ENCODE measurements at places on chromosomes 16 and 17. TPM values are rescaled to one million over a fixed set of nuclear protein-coding genes. Genes with fewer than 3 reads are reported as not detected.

Gene CDR2L
- total RNA-seq = 10.9 TPM

Gene MYCBPAP
- 1.6 TPM for total RNA-seq

Gene LRRC3C
- total RNA-seq = not detected

Gene PPP1R1B
- not detected for total RNA-seq

Gene TUBB3
- total RNA-seq = 128 TPM

Gene RNF43
- total RNA-seq = not detected

Gene PRMT7
- 47.7 TPM for total RNA-seq

Gene TRPV2
- total RNA-seq = 36.6 TPM

Gene HLF
- not detected for total RNA-seq

Gene FOXC2
- total RNA-seq = 0.18 TPM

Gene SOCS7
- 7.4 TPM for total RNA-seq

Data from smooth muscle cell of bladder (primary cell).